Stimulated activated CD8-positive, alpha-beta memory T cell treated with anti-CD3 and anti-CD28 coated beads, Interleukin-15, amount 100 ng/mL, for 4 hours (primary cell): ENCODE measurements at places on chromosomes 7 and 10.

DNA sequence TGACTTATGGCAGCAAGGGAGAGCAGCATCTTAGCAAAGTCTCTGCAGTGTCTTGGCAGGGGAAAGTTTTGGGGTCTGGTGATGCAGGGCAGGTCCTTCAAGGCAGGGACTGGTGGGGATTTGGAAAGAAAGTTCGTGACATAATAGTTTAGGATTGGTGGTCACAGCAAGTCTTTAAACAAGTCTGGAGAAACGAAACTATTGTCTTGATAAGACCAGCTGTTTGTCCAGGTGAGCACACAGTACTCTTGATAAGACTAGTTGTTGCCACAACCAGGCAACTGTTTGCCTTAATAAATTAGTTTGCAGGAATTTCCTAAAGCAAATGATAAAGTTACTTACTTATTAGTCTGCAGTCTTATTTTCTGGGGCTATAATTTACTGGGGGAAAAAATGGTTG lies 136.1 kb downstream of the AKR1D1 start:
- no peak for DNase-seq

- no peak for DNase-seq
These were observed 157.4 kb upstream of the MAGI2 start for GRCh38 chr7:79610748-79611304.

DNA sequence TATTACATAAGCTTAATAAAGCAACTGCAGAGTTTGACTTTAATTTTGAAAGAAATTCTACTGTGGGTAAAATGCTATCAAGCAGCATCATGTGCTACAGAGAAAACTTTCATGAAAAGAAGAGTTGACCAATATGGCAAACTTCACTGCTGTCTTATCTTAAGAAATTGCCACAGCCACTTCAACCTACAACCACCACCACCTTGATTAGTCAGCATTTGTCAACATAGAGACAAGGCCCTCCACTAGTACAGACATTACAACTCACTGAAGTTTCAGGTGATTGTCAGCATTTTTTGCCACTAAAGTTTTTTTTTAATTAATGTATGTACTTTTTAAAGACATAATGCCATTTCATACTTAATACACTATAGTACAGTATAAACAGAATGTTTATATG lies 350.3 kb downstream of the HPSE2 start:
- DNase-seq, result no peak

DNA sequence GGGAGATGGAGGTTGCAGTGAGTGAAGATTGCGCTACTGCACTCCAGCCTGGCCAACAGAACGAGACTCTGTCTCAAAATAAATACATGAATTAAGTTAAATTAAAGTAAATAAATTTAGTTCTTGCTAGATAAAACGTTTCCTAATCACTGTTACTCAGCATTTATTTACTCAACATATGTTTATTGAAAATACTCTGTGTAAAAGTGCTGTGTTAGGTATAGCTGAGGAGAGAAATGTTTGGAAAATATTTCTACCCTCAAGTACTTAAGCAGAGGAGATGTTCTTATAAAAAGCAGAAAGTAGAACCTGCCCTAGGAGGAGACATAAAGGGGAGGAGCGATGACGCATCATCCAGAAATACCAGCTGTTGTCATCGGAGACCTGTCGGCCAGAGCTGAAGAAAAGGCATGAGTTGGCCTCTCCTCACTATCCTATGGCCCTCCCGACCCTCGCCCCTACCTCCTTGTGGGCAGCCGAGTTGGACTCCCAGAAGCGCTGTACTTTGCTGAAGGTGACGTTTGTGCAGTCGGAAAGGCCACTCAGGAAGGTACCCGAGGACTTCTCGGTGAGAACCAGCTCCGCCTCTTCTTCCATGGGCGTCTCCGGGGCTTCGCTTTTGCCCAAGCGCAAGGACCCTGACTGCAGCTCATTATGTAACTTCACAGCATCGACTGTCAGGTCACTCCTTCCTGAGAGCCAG lies 1.1 kb downstream of the RRP12 start:
- no peak for DNase-seq

GRCh38 chr10:35316218-35316967 lies 19.9 kb upstream of the CCNY start:
- DNase-seq, result no peak

DNA sequence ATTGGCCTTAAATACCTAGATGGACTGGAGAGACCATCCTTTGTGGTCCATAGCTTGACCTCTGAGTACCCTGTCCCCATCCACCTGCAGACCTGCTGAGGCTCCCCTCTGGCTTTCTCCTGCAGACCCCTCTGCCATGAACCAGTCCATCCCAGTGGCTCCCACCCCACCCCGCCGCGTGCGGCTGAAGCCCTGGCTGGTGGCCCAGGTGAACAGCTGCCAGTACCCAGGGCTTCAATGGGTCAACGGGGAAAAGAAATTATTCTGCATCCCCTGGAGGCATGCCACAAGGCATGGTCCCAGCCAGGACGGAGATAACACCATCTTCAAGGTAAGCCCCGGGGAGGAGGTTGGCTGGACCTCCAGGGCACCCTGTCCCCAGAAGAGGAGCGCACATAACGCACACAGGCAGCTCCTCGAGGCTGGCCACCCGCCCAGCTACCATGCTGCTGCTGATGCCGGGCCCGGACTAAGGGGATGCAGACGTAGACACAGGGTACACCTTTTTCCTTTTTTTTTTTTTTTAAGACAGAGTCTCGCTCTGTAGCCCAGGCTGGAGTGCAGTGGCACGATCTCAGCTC lies 4.3 kb downstream of the IRF5 start:
- no peak for DNase-seq

DNA sequence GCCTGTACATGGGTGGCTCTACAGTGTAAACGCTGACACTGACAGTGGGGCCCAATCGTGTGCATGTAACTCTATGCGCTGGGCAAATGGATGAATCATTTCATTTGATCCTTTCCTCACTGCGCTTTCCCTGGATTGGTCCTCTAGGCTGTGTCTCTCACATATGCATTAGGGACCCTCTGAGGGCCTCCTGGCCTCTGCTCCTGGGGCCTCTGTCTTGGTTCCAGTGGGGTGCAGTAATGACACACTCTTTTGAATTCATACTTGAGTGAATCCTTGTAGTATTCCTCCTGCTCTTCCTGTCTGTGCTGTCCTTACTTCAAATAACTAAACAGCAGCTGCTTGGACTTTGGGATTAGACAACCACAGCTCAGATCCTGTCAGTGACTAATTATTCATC lies 176.5 kb upstream of the ADO start:
- no peak for DNase-seq

DNA sequence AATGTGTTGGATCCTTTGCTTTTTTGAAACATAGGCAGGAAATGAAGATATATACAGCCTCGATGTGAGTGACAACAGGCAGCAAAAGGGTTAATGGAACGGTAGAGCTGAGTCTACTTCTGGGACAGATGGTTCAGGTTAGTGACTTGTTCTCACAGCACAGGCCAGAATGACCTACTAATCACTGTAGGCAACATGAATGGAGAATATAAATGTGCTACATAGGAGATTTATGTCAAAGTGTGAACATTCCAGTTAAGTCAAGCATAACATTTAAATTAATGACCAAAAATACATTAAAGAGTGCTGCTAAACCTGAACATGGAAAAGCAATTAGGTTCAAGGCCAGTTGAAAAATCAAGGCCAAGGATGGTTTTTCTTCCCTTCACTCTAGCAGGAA lies 235.2 kb downstream of the POU6F2 start:
- no peak for DNase-seq

DNA sequence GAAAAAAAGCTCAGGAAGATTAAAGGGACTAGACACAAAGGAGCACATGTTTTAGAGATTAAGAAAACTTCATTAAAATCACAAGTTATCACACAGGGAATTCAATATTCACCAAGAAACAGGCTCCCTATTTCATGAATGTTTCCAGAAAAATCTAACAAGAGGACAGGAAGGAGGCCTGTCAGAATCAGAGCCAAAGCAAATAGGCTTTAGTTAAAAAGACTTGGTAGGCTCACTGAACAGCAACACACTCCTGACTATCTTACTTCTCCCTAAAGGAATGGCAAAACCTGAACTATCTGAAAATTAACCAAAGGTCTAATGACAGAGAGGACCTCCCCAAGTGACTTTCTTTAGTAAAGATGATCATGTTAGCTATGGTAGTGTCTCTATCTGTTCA lies 188.3 kb upstream of the MEOX2 start:
- no peak for DNase-seq

- DNase-seq, result no peak
These were observed 109.6 kb downstream of the TMEM130 start for GRCh38 chr7:98760201-98760651.

DNA sequence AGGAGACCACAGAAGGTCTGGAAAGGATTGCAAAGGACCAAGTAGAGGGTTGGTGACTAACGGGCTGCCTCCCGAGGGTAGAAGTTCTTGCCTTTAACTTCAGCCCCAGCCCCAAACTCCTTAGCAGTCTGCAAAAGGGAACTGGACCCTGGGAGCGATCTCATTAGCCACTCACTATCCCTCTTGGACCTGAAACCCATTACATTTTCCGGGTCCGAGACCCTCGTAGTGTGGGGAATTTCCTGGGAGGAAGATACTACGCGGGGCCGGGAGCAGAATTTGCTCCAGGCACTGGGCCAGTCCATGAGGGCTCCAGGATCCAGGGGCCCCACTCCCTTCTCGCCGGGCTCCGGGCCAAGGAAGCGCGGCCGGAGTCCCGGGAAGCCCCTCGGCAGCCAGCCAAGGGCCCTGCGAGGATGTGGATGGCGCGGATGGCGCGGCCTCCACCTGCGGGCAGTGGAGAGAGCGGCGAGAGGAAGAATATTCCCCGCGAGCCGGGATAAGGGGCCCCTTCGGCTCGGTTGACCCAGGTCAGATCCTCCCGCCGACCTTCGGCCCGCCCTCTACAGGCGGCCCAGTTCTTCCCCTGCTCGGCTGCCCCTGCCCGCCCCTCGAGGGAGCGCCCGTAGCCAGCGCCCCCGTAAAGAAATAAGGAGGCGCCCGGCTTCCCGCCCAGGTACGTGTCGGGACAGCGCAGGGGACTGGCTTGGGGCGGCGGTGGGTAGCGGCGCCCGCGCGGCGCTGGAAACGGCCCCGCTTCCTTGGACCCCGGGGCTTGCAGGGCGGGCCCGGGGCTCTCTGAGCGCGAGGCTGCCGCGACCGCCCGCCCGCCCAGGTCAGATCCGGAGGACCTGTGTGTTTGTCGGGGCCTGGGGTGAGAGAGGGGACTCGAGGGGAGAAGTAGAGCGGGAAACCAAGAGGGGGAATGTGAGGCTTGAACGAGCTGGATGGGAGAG lies at the start of gene MYO3A:
TSS of gene MYO3A (plus strand) at position 577 of the 956 bp plus-strand sequence. CDS start 17,882 bp downstream, outside the sequence.
- DNase-seq, result no peak

GRCh38 chr10:5525561-5526341 lies 990 bp downstream of the CALML3 start:
- no peak for DNase-seq

- DNase-seq, result no peak
These were observed 116.3 kb downstream of the WDFY4 start for GRCh38 chr10:48801001-48801421.

DNA sequence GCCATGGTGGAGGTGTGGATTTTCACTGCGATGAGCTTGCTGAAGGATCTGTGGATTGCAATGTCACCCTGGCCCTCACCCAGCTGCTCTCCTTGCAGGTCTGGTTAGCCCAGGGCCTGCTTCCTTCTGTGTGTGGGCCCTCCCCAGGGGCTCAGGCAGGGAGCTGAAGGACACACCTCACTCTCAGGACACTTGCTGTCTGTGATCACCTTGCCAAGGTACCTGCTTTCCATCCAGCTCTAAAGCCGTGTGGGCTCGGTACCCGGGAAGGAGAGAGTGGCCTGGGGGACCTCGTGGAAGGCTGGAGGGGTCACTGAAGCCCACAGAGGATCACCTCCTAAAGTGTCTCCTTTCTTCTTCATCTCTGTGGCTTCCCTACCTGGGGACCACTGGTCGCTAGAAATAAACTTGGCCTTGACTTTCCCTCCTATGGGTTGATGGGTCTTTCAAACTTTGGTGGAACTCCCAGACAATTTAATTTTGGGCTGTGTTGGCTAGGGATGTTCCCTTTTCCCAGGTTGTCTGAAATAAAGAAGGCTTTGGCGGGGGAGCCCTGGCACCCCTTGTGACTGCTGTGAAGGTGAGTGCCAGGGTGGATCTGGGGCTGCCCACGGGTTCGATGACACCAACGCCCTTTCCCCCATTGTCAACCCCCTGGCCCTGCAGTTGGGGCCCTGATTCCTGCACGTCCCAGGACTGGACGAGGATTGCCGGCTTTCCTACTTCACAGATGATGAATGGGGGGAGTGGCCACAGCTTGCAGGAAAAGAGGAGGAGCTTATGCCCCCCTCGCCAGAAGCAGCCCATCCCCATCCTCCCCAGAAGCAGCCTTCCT lies 331.0 kb downstream of the ADARB2 start:
- DNase-seq, result no peak

DNA sequence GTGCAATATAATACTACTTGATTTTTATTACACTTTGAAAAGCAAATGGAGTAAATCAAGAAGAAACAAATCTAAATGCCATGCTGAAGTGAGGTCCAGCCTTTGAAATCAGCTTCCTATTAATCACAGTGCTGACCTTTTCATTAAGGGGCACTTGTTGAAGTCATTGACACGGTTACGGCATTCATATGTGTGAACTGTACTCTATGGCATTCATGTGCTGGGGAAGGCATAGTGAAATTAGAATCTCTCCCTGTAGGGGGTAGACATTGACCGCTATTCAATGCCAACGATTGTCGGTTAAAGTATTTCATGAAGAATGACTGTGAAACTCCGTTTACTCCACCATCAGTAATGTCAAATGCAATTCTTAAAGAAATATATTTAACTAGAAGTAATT lies 296.1 kb upstream of the SEMA3A start:
- DNase-seq, result no peak

DNA sequence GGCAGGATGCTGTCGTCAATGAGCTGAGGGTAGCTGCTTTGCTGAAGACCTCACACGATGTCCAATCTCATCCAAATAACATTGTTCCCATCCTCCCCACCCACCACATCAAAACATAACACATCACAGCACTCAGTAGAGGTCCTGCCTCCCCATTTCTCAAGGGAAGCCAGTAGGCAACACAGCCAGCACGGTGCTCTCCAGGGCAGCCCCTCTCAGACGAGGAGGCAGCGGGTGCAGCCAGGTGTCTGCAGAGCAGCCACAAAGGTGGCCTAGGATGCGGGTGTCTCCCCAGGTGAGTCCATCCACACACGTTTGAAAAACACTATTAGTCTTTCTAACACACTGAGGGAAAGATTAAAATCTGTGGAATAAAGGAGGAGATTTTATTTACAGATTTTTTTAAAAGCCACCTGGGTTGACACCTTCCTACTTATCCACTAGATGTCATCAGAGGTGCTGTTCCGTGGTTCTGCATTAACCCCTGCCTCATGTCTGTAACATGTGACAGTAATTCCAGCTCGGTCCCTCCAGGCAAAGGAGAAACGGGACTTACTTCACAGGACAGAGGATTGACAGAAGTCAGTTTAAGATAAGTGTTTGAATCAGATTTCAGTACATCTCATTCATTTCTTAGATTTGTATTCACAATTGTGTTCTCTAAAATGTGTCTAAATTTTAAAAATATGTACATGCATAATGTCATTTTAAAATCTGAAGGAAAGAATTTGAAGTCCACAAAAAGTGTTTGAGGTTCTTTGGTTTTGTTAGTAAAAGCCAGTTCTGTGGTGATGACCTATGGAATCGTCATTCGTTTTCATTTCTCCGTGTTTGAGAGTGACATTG lies 68.0 kb downstream of the LANCL2 start:
- DNase-seq, result no peak

- no peak for DNase-seq
These were observed 6.1 kb downstream of the BICC1 start for GRCh38 chr10:58518775-58519174.

- DNase-seq, result no peak
These were observed 51.0 kb downstream of the COL1A2 start for GRCh38 chr7:94445696-94446194.

- no peak for DNase-seq
These were observed 31.3 kb downstream of the PRKAG2 start for GRCh38 chr7:151845412-151846205.
